CD8-positive, alpha-beta memory T cell (primary cell): ENCODE measurements at places on chromosomes 6 and 20.

DNA sequence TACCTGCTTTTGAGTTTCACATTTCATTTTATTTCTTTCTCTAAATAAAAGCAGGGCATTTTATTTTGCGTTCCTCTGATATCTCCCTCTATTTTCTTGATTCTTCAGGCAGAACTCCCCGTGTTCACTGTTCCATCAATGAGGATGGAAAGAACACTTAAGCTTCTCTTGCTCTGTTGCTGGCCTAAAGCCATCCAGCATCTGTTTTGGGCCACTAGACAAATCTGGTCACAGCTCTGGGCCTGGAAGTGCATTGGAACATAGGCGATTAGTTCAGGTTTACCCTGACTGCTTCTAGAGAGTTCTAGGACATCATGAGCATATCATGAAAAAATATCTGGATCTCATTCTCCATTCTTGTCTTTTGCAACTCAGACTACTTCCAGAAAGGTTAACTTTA is 611.2 kb downstream of the UTRN start:
- no peaks in the 10 kb centered on the region for H3K27me3 ChIP-seq
- H3K4me1 ChIP-seq, result no peaks in the 10 kb centered on the region
- no peak for DNase-seq
- no peak overlapping the region for H3K27ac ChIP-seq
- no peaks in the 10 kb centered on the region for H3K36me3 ChIP-seq
- H3K4me3 ChIP-seq, result no peak overlapping the region

GRCh38 chr6:93644611-93645010 is 225.3 kb upstream of the EPHA7 start:
- no peak overlapping the region for H3K27ac ChIP-seq
- no peaks in the 10 kb centered on the region for H3K4me1 ChIP-seq
- no peak overlapping the region for H3K4me3 ChIP-seq
- DNase-seq, result no peak

DNA sequence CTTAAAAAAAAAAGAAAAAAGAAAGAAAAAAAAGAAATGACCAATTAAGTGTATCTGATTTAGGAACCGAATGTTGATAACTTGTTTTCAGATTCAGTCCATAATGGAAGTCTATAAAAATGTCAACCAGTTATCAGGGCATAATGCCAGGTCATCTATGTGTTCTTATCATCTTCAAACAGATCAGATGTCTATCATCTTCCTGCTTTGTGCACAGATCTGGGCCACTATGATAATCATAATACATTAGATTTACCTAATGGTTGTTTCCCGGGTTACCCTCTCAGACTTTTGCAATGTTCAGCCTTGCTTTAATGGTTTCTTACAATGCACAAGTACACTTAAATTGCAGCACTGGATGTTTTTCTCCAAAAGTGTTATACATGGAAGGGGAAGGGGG is 100.6 kb downstream of the NKAIN2 start:
- no peak overlapping the region for H3K27ac ChIP-seq
- H3K4me1 ChIP-seq, result no peaks in the 10 kb centered on the region
- no peaks in the 10 kb centered on the region for H3K36me3 ChIP-seq
- no peaks in the 10 kb centered on the region for H3K27me3 ChIP-seq
- DNase-seq, result no peak
- H3K4me3 ChIP-seq, result no peak overlapping the region

- H3K27ac ChIP-seq, result no peak overlapping the region
- H3K4me1 ChIP-seq, result peaks cover 12% of the 10 kb centered on the region
- H3K4me3 ChIP-seq, result no peak overlapping the region
- DNase-seq, result no peak
- H3K36me3 ChIP-seq, result no peaks in the 10 kb centered on the region
Observed at GRCh38 chr6:105593056-105593690, 190.3 kb upstream of the PREP start.

DNA sequence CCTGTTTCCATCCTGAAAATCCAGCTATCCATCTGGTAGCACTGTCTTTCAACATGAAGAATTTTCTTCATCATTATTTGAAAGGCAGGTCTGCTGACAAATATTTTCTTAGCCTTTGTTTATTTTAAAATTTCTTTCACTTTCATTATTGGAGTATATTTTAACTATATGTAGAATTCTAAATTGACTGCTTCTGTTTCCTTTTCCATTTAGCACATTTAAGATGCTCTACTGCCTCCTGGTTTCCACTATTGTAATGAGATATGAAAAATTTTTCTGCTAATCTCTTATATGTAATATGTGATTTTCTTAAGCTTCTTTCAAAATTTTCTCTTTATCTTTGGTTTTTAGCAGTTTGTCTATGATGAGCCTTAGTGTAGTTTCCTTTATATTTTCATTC is 97.3 kb downstream of the TBC1D32 start:
- DNase-seq, result no peak
- no peaks in the 10 kb centered on the region for H3K36me3 ChIP-seq
- no peaks in the 10 kb centered on the region for H3K4me1 ChIP-seq

DNA sequence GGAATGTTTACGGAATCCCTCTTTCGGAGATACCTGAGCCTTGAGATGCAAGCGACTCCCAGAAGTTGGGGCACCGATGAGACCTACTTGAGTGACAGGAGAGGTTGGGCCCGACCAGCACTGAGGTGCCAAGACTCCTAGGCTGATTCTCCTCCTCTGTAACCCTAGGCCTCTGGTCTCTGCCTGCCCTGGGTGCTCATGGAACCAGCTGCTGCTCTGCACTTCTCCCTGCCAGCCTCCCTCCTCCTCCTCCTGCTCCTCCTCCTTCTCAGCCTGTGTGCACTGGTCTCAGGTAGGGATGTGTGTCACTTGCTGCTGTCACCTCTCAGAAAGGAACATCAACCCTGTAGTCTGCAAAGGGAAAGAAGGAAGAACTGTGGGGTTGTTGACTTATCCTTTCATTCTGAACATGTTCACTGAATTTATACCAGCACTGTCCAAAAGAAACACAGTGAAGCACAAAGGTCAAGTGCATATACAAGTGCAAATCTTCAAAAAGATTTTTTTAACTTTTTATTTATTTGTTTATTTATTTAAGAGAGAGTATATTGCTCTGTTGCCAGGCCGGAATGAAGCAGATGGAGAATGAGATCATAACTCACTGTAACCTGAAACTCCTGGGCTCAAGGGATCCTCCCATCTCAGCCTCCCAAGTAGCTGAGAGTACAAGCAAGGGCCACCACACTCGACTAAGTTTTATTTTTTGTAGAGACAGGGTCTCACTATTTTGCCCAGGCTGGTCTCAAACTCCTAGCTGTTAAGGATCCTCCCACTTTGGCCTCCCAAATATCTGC is 913 bp downstream of the BTN2A2 start:
- H3K36me3 ChIP-seq, result no peaks in the 10 kb centered on the region
- H3K4me3 ChIP-seq, result peak overlapping the region; percentile 94
- DNase-seq, result no peak
- H3K27ac ChIP-seq, result peak overlapping the region; percentile 88
- peaks cover 12% of the 10 kb centered on the region for H3K4me1 ChIP-seq

DNA sequence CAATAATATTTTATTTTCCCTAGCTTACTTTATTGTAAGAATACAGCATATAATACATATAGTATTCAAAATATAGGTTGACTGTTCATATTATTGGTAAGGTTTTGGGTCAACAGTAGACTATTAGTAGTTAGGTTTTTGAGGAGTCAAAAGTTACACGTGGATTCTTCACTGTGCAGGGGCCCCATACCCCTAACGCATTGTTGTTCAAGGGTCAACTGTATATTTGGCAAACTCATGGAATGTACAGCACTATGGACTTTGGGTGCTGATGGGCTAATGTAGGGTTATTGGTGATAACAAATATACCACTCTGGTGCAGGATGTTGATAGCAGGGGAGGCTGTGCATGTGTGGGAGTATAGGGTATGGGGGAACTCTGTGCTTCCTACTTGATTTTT is 397.2 kb downstream of the BCKDHB start:
- no peaks in the 10 kb centered on the region for H3K36me3 ChIP-seq
- no peaks in the 10 kb centered on the region for H3K27me3 ChIP-seq
- no peak for DNase-seq

DNA sequence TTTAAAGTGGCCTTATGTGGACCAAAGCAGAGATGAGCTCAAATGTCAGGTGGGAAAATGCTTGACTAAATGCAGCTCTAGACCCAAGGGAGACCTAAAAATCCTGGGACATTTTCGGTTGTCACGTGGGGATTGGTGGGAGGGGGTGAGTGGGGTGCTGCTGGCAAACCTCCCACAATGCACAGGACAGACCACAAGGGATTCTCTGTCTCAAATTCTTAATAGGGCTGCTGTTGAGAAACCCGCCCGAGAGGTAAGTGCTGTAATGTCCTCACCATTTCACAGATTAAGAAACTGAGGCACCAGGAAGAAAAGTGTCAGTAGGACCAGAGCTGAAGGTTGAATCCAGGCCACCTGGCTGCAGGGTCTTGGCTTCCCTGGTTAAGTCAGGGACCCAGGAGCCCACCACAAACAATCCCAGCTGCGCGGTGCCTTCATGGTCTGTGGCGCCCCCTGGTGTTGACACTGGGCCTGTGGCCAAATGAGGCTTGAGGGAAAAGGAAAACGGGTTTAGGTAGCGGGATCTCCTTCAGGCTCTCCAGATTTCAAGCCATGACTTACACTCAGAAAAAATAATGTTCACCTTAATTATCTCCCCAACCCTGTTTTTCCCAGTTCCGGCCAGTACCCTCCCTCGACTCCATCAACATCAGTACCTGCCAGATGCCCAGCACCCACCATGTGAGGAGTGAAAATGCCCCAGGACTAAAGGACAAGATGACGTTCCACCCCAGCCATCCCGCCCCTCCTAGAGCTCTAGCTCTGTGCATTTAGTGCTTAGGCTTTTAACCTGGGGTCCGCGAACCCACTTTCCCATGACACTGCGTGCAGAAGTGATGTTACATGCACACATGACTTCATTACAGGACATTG is 7.2 kb downstream of the HLA-G start:
- H3K36me3 ChIP-seq, result no peaks in the 10 kb centered on the region
- peak; percentile 43 for DNase-seq
- H3K27ac ChIP-seq, result no peak overlapping the region

DNA sequence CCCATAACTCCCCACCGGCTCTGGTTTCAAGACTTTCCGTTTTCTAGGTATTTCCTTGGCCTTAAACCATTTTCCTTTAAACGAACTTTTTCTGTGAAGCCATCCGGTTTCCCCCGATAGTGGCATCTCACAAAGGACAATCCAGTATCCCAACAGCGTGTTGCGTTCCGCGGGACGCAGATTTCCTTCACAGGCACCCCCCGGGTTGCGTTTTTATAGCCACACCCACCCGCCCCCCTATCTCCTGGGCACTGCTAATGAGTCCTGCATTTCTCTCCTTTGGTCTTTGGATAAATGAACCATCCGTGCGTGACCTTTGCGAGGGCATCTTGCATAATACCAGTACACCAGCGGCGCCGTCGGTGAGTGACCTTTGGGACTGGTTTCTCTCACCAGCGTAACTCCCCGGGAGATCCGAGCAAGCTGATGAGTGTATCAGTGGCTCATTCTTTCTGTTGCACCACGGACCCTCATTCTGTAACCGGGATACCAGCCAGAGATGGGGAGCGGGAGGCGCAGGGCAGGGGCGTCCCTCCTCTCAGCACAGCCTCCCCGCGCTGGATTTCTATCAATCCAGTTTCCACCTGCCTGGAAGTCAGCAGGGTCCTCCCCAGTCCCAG is 586 bp upstream of the NQO2 start:
- peak overlapping the region; percentile 52 for H3K27ac ChIP-seq
- no peak for DNase-seq
- no peaks in the 10 kb centered on the region for H3K27me3 ChIP-seq
- H3K4me1 ChIP-seq, result peaks cover 19% of the 10 kb centered on the region
- peak overlapping the region; percentile 75 for H3K4me3 ChIP-seq
- H3K36me3 ChIP-seq, result no peaks in the 10 kb centered on the region

DNA sequence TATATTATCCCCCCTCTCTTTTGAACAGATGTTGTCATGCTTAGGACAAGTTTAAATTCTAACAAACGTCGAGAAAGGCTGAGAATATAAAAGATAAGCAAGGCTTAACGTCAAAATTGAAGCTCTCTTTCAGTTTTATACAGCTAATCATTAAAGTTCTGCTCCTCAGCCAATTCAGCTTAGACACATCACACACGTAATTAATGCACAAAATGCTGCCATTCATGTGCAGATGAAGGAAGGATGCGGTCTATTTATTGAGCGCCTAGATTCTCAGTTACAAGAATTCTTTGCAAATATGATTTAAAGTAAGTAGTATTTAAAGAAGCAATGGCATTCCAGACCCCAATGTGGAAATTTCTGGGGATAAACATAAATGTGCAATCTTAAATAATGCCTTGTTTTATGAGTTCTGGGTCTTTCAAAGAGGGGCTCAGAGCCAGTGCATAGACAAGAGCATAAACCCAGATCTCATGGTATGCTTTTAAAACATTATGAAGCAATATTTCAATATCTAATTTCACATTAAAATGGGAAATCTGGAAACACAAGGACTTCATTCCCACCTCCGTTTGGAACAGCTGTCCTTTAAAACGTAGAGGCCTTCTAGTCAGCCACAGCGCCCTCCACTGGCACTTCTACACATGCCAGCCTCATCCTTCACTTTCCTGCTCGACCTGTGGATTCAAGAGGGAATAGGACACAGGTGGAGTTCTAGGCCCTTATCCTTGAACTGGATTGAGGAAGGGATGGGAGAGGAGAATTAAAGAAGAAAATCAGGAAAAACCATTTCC is 85.8 kb downstream of the LYRM4 start:
- no peak for DNase-seq
- no peaks in the 10 kb centered on the region for H3K27me3 ChIP-seq
- peak overlapping the region; percentile 59 for H3K27ac ChIP-seq
- H3K4me1 ChIP-seq, result peaks cover 56% of the 10 kb centered on the region
- H3K4me3 ChIP-seq, result peak overlapping the region; percentile 53

GRCh38 chr6:39553029-39553428 is 172.2 kb downstream of the KIF6 start:
- H3K27me3 ChIP-seq, result no peaks in the 10 kb centered on the region
- no peaks in the 10 kb centered on the region for H3K36me3 ChIP-seq
- no peak for DNase-seq
- no peak overlapping the region for H3K27ac ChIP-seq

- no peaks in the 10 kb centered on the region for H3K27me3 ChIP-seq
- H3K27ac ChIP-seq, result no peak overlapping the region
- H3K36me3 ChIP-seq, result no peaks in the 10 kb centered on the region
- no peak for DNase-seq
- no peaks in the 10 kb centered on the region for H3K4me1 ChIP-seq
Observed at GRCh38 chr6:99013145-99013544, 65.4 kb upstream of the FBXL4 start.

- no peaks in the 10 kb centered on the region for H3K27me3 ChIP-seq
- peaks cover 14% of the 10 kb centered on the region for H3K36me3 ChIP-seq
- H3K27ac ChIP-seq, result no peak overlapping the region
- H3K4me1 ChIP-seq, result peaks cover 14% of the 10 kb centered on the region
- no peak for DNase-seq
- no peak overlapping the region for H3K4me3 ChIP-seq
Observed at GRCh38 chr6:69771158-69771906, 25.5 kb downstream of the LMBRD1 start.

- H3K27me3 ChIP-seq, result no peaks in the 10 kb centered on the region
- no peaks in the 10 kb centered on the region for H3K36me3 ChIP-seq
- H3K27ac ChIP-seq, result no peak overlapping the region
- DNase-seq, result no peak
- H3K4me3 ChIP-seq, result no peak overlapping the region
- H3K4me1 ChIP-seq, result no peaks in the 10 kb centered on the region
Observed at GRCh38 chr6:123855506-123855905, 51.8 kb downstream of the NKAIN2 start.
